ENCODE measurements at places on chromosomes 1 and 21. TPM values are rescaled to one million over a fixed set of nuclear protein-coding genes. Genes with fewer than 3 reads are reported as not detected.

Gene OR2M3
- not detected for total RNA-seq

Gene EPHA10
- total RNA-seq, result 0.55 TPM

DNA sequence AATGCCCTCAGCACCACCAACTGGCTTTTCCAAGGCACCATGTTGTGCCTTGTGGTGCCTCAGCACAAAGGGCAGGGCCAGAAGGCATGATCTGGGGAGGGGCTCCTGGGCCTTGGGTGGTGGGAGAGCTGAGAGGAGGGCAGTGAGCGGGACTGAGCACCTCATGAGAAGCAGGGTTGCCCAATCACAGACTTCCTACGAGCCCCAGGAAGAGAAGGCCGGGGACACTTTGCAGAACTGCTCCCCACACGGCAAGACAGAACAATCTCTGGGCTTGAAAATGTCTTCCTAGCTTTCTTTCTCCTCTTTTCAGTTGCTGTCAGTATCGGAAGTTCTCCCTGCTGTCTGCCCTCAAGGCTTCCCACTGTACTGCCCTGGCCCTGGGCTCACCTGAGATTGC is 6.8 kb downstream of the KCNJ10 start:
- no peak for DNase-seq

GRCh38 chr1:36539526-36539925 is 56.8 kb upstream of the CSF3R start:
- DNase-seq, result no peak

- no peak for DNase-seq
These were observed 13.7 kb downstream of the PTGFRN start for GRCh38 chr1:116923421-116923820.

All from kidney epithelial cell (primary cell).